ENCODE measurements at places on chromosomes 16 and 17.

- no peak for DNase-seq
These were observed 2.5 kb upstream of the HS3ST6 start for GRCh38 chr16:1920727-1921171.

DNA sequence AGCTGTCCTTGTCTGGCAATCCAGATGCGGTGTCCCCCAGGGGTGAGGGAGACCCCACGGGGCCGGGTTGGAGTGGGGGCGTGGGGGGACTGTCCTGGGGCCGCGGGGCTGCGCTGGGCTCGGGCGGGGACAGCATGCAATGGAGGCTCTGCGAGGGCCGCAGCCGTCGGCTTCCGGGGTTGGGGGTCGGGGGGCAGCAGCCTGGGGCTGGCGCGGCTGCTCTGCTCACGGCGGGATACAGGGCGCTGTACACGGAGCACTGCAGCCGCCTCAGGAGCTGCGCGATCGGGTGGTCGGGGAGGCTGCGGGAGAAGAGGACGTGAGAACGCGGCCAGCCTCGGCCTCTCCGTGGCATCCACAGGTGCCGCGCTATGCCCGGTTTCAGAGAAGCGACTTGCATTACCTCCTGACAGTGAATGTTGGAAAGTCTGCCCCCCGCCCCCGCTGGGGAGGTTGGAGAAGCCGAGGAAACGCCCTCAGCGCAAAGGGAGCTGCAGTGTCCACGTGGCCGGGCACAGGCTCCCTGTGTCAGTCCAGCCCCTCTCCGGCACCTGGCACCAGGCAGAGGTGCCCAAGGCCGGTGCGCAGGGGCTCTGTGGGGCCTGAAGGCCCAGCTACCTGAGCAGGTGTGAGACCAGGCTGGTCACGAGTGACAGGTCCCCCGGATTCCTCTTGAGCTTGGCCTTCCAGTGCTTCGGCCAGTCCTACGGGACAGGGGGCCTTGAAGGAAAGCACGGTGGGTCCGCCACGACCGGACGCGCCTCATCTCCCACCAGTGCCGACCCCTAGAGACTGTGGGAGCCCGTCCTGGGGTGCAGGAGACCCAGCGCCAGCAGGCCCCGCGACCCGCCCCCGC lies 9.4 kb upstream of the SPATA2L start:
- DNase-seq = no peak

- no peak for DNase-seq
These were observed 407 bp downstream of the MCRIP1 start for GRCh38 chr17:81832608-81833159.

- no peak for DNase-seq
These were observed 105.1 kb upstream of the METRNL start for GRCh38 chr17:82974136-82974952.

- no peak for DNase-seq
These were observed 22.7 kb downstream of the LCMT1 start for GRCh38 chr16:25134166-25134700.

- no peak for DNase-seq
These were observed 9.5 kb upstream of the USP10 start for GRCh38 chr16:84690088-84690819.

DNA sequence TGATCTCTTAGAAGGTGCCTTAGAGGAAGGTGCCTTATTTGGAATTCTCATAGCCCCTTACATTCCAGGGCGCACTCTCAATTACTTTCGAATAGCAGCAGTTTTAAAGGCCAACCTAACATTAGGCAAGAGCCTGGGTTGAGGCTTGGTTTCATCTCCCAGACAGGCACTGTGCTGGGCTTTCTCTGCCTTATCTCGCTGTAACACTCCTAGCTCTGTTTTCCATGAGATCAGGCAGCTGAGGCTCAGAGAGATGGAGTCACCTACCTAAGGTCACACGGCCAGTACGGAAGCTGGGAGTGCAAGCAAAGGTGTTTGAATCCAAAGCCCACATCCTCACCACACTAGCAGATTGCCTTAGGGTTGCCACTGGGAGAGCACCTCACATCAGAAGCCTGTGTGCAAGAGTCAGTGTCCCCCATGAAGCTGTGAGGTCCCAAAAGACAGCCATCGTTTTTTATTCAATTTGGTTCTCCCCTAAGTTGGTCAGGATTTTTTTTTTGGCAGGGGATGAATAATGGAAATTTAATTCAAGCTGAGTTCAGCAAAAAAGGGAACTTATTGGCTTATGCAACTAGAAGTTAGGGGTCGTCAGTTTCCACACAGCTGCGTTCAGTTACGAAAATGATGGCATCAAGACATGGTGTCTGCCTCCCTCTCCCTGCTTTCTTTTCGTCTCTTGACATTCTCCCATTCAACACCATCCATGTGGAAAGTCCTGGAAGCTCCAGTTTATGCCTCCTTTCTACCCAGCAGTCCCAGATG lies 206.4 kb downstream of the KATNIP start:
- DNase-seq = no peak

- DNase-seq = no peak
These were observed 3.8 kb upstream of the C1QL1 start for GRCh38 chr17:44971776-44972483.

- DNase-seq = no peak
These were observed 50.1 kb upstream of the TRAP1 start for GRCh38 chr16:3767333-3767986.

- no peak for DNase-seq
These were observed 39.3 kb upstream of the SLC38A10 start for GRCh38 chr17:81334391-81334901.

DNA sequence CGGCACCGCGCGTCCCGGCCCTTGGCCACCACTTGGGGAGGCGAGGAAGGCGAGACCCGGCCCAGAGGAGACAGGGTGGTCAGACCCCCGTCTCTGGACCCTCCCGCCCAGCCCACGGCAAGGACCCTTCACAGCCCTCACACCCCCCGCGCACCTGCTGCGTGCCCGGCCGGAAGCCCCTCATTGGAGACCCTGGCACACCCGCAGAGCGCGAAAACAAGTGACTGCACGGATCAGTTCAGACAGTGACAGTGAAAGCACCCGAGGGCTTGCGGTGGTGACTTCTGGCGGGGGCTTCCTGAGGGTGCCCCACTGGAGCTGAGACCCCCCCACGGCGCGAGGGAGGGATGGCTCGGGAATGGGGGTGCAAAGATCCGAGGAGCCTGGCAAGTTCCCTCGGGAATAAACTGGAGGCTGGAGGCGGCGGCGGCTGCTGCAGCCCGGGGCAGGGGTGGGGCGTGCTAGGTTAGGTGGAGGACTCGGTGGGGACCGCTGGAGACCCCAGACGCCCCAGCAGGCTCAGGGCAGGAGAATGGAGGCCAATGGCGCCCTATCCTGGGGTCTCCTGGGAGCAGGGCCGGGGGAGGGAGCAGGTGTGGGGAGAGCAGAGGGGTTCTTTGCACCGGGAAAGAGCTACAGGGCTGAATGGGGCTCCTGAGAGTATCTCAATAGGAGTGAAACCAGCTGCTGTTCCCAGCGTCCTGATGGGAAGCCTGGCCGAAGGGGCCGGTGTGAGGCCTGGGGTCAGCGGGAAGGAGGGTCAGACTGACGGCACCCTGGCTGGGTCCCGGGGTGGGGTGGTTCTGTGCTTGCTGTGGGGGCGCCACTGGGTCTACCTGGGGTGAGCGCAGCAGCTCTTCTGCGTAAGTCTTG lies 824 bp upstream of the FBXL16 start:
- DNase-seq = no peak

DNA sequence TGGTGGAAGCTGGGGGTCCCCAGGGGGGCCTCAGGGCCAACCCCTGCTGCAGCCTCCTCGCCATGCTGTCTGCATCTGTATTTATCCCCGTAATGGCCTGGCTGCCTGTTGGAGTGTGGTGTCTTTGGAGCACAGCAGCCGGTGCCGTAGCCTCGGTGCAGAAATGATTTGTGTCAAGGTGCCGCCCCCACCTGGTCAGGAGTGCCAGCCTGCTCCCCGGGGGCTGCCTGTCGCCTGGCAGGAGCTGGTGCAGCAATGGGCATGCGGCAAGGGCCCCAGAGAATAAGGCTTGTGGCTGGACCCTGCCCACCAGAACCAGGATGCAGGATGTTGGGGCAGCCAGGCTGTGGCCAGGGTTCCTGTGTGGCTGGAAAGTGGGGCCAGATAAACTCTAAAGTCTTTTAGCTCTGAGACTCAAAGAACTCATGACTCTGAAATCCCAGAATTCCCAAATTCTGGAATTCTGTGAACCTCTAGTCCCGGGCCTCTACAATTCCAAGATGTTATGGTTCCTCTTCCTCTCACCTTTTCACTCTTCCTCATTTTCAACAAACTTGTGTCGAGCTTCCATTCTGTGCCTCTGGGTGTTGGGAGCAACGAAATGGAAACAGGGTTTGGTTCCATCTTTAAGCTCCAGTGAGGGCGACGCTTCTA lies 5.9 kb downstream of the CPNE2 start:
- no peak for DNase-seq

- DNase-seq = no peak
These were observed 148.7 kb upstream of the SDK2 start for GRCh38 chr17:73792994-73793393.

- no peak for DNase-seq
These were observed 129.3 kb downstream of the NTN1 start for GRCh38 chr17:9150446-9151090.

DNA sequence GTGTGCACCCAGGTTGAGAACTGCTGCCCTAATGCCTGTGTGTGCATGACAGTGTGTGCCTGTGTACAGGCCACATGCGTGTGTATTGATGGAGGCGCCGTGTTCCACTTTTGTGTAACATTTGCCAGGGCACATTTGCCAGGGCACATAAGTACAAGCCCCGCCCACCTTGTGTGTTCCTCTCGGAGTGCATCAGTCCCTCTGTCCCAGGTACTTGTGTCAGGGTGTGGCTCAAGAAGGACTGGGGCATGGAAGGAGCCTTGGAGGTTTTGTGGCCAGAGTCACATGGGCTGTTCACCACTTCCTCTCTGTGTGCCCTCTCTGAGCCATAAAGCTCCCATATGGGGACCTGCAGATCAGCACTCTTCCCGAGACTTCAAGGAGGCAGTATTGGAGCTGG lies 73.9 kb downstream of the MRM1 start:
- DNase-seq = no peak

DNA sequence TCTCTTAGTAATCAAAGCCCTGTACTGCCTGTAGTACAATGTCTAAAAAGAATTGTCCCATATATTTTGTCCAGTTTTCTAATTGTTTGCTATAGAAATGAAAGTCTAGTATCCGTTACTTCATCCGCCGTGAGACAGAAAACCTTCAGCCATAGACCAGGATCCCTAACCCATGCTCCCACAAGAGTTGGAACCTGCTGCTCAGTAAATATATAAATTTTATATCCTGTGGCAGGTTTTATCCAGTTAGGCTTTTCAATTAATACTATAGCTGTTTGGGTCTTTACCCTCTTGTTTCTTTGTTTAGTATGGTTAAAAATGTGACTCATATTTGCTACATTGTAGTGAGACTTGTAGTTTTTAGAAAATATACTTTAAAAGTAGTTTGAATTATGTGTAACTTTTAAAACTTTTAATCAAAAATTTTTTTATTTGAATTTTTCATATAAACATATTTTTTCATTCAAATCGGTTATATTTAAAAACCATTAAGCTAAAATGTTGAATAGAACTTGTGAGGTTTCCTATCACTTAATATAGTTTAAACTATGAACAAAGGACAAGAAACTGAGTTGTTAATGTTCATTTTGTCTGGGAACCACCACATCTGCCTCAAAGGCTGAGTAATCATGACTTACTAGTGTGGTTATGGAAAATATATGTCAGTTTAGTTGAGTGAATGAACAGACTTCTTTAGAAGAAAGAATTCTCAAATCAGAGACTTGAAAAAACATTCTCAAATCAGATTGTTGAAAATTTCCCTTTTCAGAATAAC lies 54.8 kb downstream of the VMP1 start:
- DNase-seq = no peak

GRCh38 chr17:18038149-18038850 lies 668 bp downstream of the ATPAF2 start:
- DNase-seq = no peak

DNA sequence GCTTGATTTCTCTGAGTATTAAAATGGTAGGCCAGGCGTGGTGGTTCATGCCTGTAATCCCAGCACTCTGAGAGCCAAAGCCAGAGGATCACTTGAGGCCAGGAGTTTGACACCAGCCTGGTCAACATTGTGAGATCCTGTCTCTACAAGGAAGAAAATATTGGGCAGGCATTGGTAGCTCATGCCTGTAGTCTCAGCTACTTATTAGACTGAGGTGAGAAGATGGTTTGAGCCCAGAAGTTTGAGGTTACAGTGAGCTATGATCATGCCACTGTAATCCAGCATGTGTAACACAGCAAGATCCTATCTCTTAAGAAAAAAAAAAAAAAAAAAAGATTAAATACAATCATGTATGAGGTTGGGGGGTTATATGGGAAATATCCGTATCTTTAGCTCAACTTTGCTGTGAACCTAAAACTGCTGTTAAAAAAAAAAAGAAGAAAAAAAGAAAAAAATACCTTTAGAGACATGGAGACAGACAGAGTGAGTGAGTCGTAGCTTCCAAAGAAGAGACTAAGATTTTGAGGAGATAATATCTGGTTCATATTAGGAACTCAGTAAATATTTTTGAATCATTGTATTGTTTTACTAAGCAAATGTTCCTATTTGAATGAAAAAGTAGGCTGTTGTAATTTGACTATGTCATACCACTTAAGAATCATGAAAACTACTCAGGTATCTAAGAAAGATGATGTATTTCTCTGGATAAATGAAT lies 325.7 kb upstream of the TBX2 start:
- no peak for DNase-seq

DNA sequence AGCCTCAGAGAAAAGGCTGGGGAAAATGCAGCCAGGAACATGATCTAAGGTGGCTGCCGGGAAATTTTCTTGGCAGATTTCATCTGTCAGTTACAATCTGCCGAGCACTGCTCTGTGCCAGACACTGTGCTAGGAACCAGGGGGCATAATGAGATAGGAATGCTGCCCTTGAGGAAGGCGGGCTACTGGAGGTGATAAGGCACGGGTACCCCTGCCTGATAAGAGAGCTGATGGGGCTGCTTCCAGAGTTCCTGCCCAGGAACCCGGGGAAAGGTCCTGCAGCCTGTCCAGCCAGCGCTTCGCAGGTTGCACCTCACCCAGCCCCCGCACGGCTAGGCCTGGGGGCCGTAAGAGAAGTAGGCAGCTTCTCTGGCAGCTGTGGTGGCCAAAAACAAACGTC lies 3.1 kb downstream of the SCNN1G start:
- no peak for DNase-seq

- DNase-seq = peak; percentile 48
These were observed 9.1 kb downstream of the PSMB3 start for GRCh38 chr17:38761612-38762011.

- peak; percentile 93 for DNase-seq
These were observed 10.3 kb upstream of the TMEM88 start for GRCh38 chr17:7844292-7845154.

GRCh38 chr17:13544292-13544691 lies 57.4 kb downstream of the HS3ST3A1 start:
- DNase-seq = no peak
